IMR-90 (cell line): ENCODE measurements at places on chromosomes 12 and 14. TPM values are rescaled to one million over a fixed set of nuclear protein-coding genes. Genes with fewer than 3 reads are reported as not detected.

DNA sequence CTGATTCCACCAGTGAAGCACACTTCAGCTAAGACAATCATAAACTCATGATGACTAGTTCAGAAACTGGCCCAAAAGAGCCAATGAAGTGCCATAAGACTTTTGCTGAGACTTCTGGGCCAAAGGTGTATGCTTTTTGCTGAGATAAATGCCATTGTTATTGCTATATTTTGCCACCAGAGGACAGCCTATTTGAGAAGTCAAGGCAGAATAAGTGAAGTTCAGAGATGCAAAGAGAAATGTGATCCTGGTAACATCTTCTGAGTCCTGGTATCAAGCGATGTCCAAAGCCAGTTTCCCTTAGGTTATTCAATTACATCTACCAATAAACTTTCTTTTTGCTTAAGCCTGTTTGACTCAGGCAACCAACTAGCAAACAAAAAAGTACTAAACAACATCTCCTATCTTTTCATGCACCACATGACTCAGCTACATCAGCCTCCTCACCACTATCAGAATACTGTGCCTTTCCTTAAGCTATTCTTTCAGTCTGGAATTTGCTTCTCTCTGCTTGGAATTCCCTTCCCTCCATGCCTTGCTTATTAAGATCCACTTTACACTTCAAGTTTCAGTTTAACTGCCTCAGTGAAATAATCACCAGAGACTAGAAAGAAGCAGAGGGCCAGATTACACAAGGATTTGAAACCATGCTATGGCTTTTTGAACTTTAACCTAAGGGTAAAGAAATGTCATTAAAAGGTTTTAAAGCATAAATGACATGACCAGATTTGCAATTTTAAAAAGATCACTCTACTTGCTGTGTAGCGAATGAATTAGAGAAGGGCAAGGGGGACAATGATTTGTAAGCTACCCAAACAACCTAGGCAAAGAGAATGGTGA, 14.0 kb downstream of the CRY1 start:
- peak; percentile 61 for DNase-seq

The C12orf43 gene
- total RNA-seq, result 12.5 and 18.3 TPM in 2 replicates

- no peak for DNase-seq
These were observed 1.6 kb upstream of the SNRPF start for GRCh38 chr12:95857156-95857555.

The LMO3 gene
- total RNA-seq, result 0.54 and 1.7 TPM in 2 replicates

- peak; percentile 70 for DNase-seq
These were observed 27.7 kb downstream of the KRT18 start for GRCh38 chr12:52976574-52977071.

DNA sequence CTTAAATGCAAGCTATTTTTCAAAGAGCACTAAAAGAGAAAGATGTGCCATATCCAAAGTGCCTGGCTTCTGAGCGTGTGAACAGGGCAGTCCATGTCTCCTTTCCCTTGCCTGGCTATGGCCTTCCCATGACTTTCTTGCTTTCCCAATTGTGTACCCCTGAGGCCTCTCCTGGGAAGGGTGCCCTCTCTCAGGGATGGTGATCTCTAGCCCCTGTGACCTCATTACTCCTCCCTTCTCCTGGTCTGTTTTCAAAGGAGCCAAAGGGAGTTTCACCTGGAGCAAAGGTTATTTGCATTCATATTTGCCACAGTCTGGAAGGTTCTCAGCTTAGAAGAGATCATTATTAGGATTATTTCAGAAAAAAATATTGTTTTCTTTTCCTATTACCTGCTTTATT, 429.4 kb upstream of the TMTC1 start:
- DNase-seq, result no peak
